ENCODE measurements at places on chromosomes 1 and 21.

DNA sequence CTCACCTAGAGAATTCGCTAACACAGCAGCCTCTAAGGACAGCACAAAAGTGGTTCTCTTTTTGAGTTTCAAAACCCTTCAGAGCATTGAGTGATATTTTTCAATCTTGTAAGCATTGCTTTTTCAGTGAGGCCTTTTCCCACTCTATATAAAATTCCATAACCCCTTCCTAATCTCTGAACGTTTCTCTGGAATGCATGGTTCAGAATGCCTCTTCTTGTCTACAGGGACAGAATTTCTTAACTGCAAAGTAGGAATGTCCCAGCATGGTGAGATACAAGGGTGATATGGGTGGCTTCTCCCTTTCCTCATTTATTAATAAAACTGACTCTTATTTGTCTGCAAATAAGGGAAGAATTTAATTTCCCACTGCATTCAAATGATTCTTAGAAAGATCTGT, 377.9 kb downstream of the LTN1 start:
- DNase-seq, result no peak

- peak; percentile 63 for DNase-seq
Observed at GRCh38 chr1:112544011-112544688, 35.4 kb downstream of the WNT2B start.

DNA sequence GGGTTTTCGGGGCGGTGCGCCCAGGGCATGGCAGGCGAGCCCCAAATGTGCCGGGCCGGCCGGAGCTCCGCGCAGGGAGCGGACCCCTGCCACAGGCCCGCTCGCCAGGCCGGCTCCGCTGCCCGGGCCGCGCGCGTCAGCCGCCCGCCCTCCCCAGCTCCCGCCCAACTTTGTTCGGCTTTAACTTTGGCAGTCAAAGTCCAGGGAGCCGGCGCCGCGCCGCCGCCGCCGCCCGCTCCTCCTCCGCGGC, 488 bp downstream of the SLC35D1 start:
- no peak for DNase-seq

DNA sequence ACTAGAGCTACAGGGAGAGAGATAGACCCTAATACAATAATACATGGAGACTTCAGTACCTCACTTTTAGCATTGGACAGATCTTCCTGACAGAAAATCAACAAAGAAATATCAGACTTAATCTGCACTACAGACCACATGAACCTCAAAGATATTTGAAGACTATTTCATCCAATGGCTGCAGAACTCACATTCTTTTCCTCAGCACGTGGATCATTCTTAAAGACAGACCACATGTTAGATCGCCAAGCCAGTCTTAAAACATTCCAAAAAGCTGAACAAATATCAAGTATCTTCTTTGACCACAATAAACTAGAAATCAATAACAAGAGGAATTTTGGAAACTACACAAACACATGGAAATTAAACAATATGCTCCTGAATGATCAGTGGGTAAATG, 576.0 kb downstream of the KIF26B start:
- no peak for DNase-seq

DNA sequence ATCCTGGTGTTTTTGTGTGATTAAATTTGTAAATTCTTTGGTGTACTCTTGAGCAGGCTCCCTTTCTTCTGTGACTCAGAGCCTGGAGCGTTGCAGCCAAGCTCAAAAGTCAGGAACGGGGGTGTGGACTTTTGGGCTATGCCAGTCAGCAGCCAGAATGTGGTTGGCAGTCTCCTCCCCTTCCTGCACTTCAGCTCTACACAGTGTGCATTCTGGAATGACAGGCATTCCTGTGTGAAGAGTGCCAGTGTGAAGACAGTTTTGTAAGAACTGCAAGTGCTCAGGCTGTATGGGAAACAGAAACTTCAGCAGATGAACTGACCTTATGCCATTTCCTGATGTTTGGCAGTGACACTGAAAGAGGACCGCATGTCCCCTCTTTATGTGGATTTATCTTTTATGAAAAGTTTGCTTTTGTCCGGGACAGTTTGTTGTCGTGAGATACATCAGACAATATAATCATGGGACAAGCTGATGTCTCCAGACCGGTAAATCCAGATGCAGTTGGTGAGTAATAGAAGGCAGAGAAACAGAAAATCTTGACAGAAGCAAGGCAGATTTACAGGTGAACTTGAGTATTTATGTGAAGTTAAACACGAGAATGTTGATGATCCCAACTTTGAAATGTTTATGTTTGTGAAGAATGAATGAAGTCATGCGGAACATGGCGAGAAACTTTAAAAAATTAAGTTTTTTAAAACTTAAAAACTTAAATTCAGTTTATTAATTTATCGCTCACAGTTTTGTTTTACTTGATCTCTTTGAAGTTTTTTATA, 67.7 kb upstream of the RCC1 start:
- DNase-seq, result peak; percentile 90

Measured in AG04450 (cell line).